ENCODE measurements at places on chromosomes 5 and 9. TPM values are rescaled to one million over a fixed set of nuclear protein-coding genes. Genes with fewer than 3 reads are reported as not detected.
A peak's percentile ranks its signal among the peaks of the same experiment; 100 is the strongest.

- no peaks in the 10 kb centered on the region for H3K36me3 ChIP-seq
- H3K27me3 ChIP-seq: peaks cover 10% of the 10 kb centered on the region
- H3K27ac ChIP-seq: no peak overlapping the region
- peaks cover 25% of the 10 kb centered on the region for H3K4me1 ChIP-seq
- H3K4me3 ChIP-seq: peak overlapping the region; percentile 63
- peak; percentile 41 for DNase-seq
Observed at GRCh38 chr9:89603767-89604665, 796 bp upstream of the GADD45G start.

DNA sequence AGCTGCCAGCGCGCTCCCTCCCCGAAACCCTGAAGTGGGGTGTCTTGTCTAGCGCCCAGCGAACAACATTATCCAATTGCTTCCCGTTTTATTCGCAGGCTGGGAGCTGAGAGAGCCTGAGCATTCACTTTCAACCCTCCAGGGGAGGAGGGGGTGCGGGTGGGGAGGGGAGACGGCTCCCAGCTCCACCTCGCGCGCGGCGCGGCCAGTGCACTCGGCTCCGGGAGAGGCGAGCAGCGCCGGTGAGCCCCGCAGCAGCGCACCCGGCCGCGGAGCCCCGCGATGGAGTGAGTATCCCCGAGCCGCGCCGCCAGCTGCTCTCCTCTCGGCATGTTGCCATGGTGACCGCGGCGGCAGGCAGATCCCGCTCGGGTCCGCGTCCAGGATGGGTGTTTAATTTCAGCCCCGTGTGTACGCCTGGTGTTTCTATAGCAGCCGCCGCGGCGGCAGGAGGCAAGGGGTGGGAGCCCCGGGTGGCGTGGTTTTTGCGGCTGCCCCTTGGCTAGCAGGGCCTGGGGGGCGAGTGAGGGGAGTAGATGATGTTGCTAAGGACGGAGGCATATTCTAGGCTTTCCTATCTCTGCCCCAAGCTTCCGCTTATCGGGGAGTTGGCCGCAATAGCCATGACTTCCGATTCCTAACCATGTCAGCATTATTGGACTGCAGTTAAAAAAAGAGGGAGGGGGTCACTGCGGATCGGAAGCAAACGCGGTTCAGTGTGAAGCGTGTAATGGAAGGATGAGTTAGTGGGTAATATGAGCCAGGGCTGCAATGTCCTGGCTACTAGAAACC is 139.2 kb upstream of the PALM2AKAP2 start:
- DNase-seq: peak; percentile 68
- H3K4me3 ChIP-seq: peak overlapping the region; percentile 69
- no peaks in the 10 kb centered on the region for H3K36me3 ChIP-seq
- H3K27ac ChIP-seq: no peak overlapping the region
- H3K4me1 ChIP-seq: no peaks in the 10 kb centered on the region
- H3K27me3 ChIP-seq: peaks cover 70% of the 10 kb centered on the region

DNA sequence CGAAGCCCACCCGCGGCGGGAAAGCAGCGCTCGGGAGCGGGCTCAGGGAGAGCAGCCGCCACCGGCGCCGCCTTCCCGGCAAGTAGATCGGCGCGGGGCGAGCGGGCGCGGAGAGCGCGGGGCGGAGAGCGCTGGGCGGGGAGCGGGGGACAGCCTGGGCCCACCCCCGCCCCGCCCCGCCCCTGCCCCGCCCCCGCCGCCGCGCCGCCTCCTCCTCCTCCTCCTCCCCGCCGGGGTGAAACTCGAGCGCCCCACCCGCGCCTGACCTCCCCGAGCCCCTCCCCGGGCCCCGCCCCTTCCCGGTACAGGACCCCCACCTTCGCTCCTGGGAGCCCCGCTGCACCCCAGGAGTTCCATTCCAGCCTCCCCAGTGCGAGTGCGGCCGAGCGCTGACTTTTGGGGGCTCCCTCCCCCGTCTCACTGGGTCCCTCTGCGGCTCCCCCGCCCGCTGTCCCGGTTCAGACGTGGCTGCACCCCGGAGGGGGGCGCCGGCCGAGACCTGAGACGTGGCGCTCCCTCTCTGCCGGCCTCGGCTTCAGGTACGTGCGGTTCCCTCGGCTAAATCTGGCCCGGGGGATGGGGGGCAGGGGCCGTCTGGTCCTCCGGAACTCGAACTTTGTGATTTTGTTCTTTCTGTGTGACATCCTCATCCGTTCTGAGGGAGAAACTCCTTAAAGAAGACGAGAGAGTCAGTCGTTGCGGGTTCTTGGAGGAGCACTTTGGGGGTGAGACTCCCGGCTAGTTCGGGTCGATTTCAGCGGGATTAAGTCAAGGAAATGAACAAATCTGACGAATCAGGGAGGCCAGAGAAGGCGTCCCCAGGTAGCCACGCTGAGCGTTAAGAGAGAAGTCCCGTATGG is at the start of gene SEMA5A:
SEMA5A (minus strand) TSS at position 84 of the 860 bp plus-strand sequence. CDS start 166,129 bp downstream, outside the sequence.
- peak; percentile 86 for DNase-seq
- peaks cover 27% of the 10 kb centered on the region for H3K4me1 ChIP-seq
- H3K27ac ChIP-seq: peak within 1 kb of the TSS; percentile 94
- peak within 1 kb of the TSS; percentile 84 for H3K4me3 ChIP-seq

DNA sequence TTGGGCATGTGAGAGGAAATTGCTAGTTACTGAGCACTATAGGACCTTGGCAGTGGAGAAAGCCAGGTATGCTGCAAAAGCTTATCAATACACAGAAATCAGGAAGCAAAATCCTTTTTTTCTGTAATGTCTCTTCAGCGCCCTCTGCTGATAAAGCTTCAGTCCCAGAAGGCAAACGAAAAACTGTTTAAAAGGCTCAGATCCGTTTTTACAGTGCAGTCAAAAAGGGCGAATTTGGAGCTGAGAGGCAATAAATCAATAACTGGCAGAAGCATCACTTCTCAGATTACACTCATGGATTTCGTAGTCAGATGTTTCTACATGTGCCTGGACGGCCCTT is 1.1 kb upstream of the MAN2A1 start:
- H3K4me3 ChIP-seq: peak overlapping the region; percentile 91
- peaks cover 18% of the 10 kb centered on the region for H3K4me1 ChIP-seq
- no peaks in the 10 kb centered on the region for H3K36me3 ChIP-seq
- H3K27me3 ChIP-seq: no peaks in the 10 kb centered on the region
- DNase-seq: peak; percentile 65
- peak overlapping the region; percentile 85 for H3K27ac ChIP-seq

GRCh38 chr5:151757233-151758140 is 944 bp downstream of the ATOX1 start:
- H3K27me3 ChIP-seq: no peaks in the 10 kb centered on the region
- H3K4me1 ChIP-seq: peaks cover 6% of the 10 kb centered on the region
- H3K27ac ChIP-seq: peak overlapping the region; percentile 81
- peak overlapping the region; percentile 90 for H3K4me3 ChIP-seq
- no peaks in the 10 kb centered on the region for H3K36me3 ChIP-seq

- H3K27ac ChIP-seq: no peak overlapping the region
- no peaks in the 10 kb centered on the region for H3K36me3 ChIP-seq
- H3K4me3 ChIP-seq: no peak overlapping the region
- no peaks in the 10 kb centered on the region for H3K27me3 ChIP-seq
- peaks cover 3% of the 10 kb centered on the region for H3K4me1 ChIP-seq
Observed at GRCh38 chr9:4762886-4763541, 22.0 kb upstream of the AK3 start.

- H3K36me3 ChIP-seq: no peaks in the 10 kb centered on the region
- peaks cover 51% of the 10 kb centered on the region for H3K4me1 ChIP-seq
- peak overlapping the region; percentile 20 for H3K4me3 ChIP-seq
- peak; percentile 73 for DNase-seq
- no peaks in the 10 kb centered on the region for H3K27me3 ChIP-seq
Observed at GRCh38 chr9:117718701-117719100, 14.5 kb downstream of the TLR4 start.

- no peak overlapping the region for H3K27ac ChIP-seq
- no peaks in the 10 kb centered on the region for H3K4me1 ChIP-seq
- no peaks in the 10 kb centered on the region for H3K27me3 ChIP-seq
Observed at GRCh38 chr5:86570427-86571083, 47.2 kb upstream of the COX7C start.

GRCh38 chr9:125758986-125759763 is 12.0 kb downstream of the PBX3 start:
- peak overlapping the region; percentile 3 for H3K27ac ChIP-seq
- peaks cover 22% of the 10 kb centered on the region for H3K4me1 ChIP-seq
- DNase-seq: peak; percentile 68
- H3K4me3 ChIP-seq: peak overlapping the region; percentile 72

DNA sequence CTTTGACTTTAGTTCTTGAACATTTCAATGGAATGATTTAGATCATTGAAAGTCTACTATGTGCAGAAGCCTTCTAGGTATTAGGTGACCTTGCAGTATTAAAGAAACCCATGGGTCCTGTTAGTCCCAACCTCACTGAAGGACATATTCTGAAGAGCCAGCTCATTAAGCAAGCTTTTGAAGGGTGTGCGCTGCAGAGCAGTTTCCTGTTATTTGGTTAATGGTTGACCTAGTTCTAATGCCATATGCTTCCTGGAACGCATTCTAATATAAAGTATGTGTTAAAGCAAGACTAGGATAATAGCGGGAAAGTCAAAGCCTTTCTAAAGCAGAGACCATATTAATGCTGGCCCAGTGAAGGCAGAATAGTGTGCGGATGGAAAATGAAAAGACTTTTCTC is 20.1 kb downstream of the ZNF462 start:
- H3K36me3 ChIP-seq: no peaks in the 10 kb centered on the region
- no peak overlapping the region for H3K27ac ChIP-seq
- H3K4me3 ChIP-seq: no peak overlapping the region
- H3K27me3 ChIP-seq: no peaks in the 10 kb centered on the region
- no peak for DNase-seq

- no peak overlapping the region for H3K4me3 ChIP-seq
- no peak overlapping the region for H3K27ac ChIP-seq
- peaks cover 9% of the 10 kb centered on the region for H3K27me3 ChIP-seq
- DNase-seq: no peak
- no peaks in the 10 kb centered on the region for H3K36me3 ChIP-seq
Observed at GRCh38 chr5:177576169-177576568, 15.8 kb upstream of the TMED9 start.

GRCh38 chr9:6689893-6690674 is 44.6 kb upstream of the GLDC start:
- no peaks in the 10 kb centered on the region for H3K36me3 ChIP-seq
- no peak overlapping the region for H3K4me3 ChIP-seq
- H3K27me3 ChIP-seq: no peaks in the 10 kb centered on the region
- no peak for DNase-seq
- H3K27ac ChIP-seq: no peak overlapping the region
- no peaks in the 10 kb centered on the region for H3K4me1 ChIP-seq

GRCh38 chr5:82799361-82800077 is 277.7 kb downstream of the TMEM167A start:
- no peaks in the 10 kb centered on the region for H3K36me3 ChIP-seq
- H3K4me1 ChIP-seq: no peaks in the 10 kb centered on the region
- H3K27ac ChIP-seq: no peak overlapping the region
- DNase-seq: no peak
- no peak overlapping the region for H3K4me3 ChIP-seq

- no peaks in the 10 kb centered on the region for H3K27me3 ChIP-seq
- no peak overlapping the region for H3K4me3 ChIP-seq
- DNase-seq: peak; percentile 66
- peaks cover 60% of the 10 kb centered on the region for H3K36me3 ChIP-seq
- H3K4me1 ChIP-seq: peaks cover 24% of the 10 kb centered on the region
Observed at GRCh38 chr9:35696520-35697215, 6.9 kb upstream of the TPM2 start.

GRCh38 chr9:78005231-78006002 is 26.2 kb downstream of the GNAQ start:
- peaks cover 16% of the 10 kb centered on the region for H3K4me1 ChIP-seq
- DNase-seq: no peak
- H3K4me3 ChIP-seq: no peak overlapping the region
- no peak overlapping the region for H3K27ac ChIP-seq
- no peaks in the 10 kb centered on the region for H3K36me3 ChIP-seq

DNA sequence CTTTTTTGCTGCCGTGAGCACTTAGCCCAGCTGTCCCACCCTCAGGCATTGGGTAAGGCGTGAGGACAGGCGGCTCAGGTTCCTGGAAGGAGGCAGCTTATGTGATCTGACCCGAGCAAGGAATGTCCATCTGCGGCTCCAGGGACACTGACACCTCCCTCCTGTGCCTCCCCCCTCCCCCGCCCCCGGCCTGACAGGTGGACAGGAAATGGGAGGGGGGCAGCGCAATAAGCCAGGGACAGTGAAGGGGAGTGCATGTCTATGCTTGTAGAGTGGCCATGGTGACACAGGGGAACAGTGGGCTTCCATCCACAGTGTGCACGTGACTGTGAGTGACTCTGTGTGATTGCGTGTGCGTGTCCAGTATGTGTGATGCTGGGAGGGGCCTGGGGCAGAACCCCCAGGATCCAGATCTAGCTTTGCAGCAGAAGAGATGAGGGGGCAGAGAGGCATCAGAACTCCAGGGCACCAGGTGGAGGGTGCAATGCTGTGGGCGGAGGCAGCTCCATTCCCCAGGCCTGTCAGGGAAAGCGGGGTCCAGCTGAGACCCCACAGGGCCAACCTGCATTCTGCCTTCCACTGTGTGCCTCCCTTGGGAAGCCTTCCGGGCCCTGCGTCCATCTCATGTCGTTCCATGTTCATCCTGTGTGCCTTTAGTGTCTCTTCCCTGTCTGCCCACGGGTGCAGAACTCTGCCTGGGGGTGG is 30.5 kb downstream of the CNTFR start:
- H3K4me3 ChIP-seq: no peak overlapping the region
- no peaks in the 10 kb centered on the region for H3K4me1 ChIP-seq
- H3K36me3 ChIP-seq: no peaks in the 10 kb centered on the region

SLC36A2 gene
- total RNA-seq: not detected

PDE6A gene
- total RNA-seq: not detected

SOWAHA gene
- not detected for total RNA-seq

POU5F2 gene
- total RNA-seq: 0.76 TPM

IFNA13 gene
- not detected for total RNA-seq

MARCHF3 gene
- total RNA-seq: 4.8 TPM

C9orf50 gene
- not detected for total RNA-seq

DCAF12 gene
- total RNA-seq: 22.2 TPM

PLAC8L1 gene
- not detected for total RNA-seq
